Muscle of arm (tissue), 14 donors: ENCODE measurements at places on chromosomes 11 and 22. TPM values are rescaled to one million over a fixed set of nuclear protein-coding genes. Genes with fewer than 3 reads are reported as not detected.
A peak's percentile ranks its signal among the peaks of the same experiment; 100 is the strongest.

The AGBL2 gene
- polyA plus RNA-seq, result 0.88 TPM

DNA sequence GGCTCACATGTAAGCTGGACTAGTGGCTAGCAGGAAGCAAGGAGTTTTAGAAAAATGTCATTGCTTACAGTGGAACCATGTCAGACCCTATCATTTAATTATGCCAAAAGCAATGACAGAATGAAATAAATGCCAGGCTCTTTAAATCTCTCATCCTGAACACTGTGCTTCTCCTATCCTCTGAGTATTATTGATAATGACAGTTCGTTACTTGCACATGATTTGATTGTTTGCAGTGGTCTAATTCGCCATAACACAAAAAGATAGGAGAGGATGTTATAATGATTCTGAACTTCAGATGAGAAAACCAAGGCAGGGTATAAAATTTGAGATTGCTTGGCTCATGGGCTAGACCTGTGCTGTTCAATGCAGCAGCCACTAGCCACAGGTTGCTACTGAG is 68.2 kb downstream of the FLI1 start:
- DNase-seq, result no peak

DNA sequence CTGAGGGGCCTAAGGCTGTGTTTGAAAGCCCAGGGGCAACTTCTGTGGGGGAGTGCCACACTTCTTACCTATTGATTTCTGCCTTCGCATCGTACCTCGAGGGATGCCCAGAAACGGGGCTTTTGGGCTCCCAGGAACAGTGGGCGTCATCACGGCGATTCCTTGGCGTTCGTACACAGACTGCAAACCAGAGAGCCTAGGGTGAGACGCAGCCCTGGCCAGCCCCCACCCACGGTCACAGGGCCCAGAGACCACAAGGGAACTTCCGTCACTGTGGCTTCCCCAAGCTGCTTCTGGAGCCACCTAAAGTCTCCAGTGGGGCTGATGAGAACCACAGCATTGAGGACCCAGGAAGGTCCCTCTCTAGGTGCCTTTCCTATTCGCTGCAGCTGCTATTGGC is 91.9 kb downstream of the CTTN start:
- no peak for DNase-seq

- DNase-seq, result no peak
Observed at GRCh38 chr22:40602231-40602630, 34.3 kb downstream of the MRTFA start.

DNA sequence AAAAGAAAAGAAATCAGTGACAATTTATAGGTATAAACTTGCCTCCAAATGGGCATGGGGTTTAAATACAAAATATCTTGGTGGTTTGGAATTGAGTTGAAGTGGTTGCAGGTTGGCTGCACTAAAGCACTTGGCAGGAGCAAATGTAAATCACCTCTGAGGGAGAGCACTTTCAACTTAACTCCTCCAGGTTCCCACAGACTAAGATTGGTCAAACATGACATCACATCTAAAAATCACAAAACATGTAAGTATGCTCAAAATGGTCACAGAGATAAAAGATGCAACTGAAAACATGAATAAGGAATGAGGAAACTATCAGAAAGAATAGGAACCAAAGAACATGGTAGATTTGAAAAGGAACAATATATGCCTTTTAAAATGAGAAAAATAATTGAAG is 12.3 kb upstream of the SHANK3 start:
- no peak for DNase-seq

GRCh38 chr11:64364435-64364834 is 5.5 kb downstream of the RPS6KA4 start:
- DNase-seq, result no peak

The DNAL4 gene
- polyA plus RNA-seq, result 12.0 TPM

The GRIK4 gene
- 0.21 TPM for polyA plus RNA-seq

DNA sequence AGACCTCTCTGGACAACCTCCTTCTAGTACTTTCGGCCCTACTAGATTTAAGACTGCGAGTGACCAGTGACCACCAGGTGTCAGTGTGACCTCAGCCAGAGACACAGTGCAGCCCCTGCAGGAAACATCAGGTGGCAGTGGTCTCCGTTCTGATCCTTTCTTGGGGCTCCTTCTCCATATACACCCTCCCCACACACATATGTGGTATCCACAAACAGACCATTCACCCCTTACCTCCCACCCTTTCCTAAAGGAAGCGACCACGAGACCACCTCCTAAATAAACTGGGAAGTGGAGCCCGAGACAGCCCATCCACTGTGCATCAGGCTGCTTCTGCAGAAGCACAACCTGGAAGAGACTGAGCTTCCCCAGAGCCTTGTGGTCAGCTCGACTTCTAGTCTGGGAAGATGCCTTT is 38.5 kb upstream of the CYP2D6 start:
- DNase-seq, result peak; percentile 81

The HMOX1 gene
- not detected for polyA plus RNA-seq

DNA sequence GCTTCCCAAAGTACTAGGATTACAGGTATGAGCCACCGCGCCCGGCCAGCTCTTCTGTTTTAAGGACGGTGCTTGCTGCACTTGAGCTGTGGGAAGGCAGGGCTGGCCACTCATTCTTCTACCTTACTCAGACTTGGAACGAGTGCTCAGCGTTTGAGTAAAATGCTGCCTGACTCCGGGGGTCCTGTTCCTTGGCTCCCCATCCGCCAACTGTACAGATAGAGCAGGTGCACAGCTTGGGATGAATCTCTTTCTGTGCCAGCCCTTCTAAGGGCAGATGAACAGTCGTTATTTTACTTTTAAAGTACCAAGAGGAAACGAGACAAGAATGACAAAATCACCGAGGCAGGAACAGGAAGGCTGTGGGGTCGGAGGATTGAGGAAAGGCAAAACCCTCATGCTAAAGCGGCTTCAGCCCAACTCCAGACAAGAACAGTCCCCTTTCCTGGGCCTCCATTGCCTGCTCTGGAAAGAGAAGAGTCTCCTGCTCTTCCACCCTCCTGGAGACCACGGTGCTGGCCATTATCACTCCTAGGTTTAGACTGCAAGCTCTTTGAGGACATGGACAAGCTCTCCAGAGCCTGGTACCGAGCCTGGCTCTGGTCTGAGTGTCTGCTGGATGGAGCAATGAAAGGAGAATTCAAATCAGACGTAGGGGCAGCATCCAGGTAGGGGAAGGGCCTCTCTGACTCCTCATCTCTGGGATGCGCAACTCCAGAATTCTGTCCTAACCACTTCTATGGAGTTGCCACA is 1.1 kb upstream of the SUN2 start:
- DNase-seq, result no peak

The DMC1 gene
- 7.5 TPM for polyA plus RNA-seq

DNA sequence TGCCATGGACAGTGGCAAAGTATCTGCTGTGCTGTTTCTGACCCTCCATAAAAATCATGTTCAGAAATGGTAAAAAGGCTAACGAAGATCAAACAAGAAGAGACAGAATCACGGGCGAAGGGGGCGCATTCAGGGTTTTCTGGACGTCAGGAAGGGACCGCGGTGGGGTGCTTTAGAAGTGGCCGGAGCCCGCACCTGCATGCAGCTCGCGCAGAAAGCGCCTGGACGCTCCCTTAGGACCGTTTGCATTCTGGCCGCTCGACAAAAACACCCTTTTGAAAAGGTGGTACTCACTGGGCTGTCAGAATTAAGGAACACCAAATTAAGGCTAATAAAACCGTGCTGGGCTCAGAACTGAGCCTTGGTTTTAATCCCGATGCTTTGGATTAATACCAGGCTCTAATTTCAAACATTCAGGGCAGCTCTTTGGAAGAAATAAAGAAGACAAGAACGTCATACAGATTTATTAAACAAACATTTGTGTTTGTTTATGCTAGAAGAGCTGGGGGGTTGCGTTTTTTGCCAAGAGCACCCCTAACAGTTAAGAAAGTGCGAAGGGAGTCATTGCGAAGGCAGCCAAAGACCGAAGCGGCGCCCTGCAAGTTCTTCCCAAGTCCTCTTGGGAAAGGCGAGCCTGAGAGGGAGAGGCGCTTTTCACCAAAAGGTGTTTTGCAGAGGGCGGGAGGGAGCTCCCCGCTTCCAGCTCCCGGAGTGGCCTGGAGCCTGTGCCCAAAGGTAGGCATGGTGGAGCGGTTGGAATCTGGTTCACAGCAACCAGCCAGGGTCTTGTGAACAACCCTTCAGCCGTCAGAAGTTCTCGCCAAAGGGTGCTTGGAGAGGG is 47.7 kb upstream of the DBX1 start:
- DNase-seq, result no peak

DNA sequence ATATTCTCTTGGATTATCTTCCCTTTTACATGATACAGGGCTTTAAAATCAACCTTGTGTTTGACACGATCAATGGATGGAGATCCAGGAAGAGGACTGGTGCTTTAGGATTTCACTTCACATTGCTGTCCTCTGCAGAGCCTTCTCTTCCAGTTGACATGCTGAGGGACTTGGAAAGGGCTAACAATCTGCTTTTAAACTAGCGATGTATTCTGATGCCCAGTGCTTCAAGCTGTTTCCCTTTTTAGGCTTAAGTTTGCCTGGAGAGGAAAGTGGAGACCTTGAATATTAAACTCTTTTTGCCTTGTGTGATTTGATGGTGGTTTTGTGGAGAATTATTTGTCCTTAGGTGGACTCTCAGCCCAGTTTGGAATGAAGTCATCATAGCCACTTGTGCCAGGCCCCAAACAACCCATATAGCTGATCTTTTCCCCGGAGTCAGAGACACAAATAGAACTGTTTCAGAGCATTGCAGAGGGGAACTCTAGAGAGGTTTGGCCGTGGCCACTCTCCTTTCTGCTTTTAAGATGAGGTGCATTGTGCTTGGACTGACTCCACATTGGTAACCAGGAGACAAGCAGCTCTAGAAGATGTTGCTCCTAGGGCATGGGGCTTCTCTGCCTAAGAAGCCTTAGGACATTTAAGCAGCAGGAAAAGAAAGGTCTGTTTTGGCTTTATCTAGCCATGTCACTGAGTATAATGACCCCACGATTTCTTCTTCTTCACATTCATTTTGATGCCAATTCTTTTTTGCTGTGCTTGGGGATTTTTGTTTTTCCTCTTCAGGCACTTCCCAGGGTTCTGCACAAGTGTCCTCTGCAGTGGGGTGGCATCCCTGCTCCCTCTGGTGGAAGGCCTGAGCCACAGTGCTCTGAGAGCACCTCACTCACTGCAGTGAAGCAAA is 152.8 kb downstream of the NCAM1 start:
- peak; percentile 45 for DNase-seq

DNA sequence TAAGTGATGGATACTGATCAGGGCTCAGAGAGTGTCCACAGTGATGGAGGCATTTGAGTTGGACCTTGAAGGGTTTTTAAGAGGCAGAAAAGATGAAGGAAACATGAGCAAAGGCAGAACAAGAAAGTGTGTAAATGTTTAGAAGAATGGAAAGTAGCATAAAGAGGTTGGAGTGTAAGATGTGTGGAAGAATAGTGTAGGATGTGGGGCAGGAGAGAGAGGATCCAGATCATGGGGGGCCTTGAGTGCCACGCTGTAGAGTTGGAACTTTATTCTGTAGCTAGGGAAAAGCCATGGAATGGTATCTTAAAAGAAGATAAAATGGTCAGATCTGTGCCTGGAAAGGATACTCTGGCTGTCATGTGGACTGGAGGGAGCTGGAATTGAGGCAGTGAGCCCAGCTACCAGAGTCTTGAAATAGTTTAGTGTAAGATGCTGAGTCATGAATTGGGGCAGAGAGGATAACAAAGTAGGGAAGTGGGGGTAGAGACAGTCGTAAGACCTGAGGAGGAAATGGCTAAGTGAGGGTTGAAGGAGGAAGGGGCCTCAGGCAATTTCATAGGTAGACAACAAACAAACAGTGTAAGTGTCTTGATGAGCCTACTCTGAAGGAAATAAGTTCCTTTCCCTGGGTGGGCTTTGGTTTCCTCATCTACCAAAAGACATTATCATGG is 6.7 kb downstream of the KCNE3 start:
- no peak for DNase-seq

The MOGAT2 gene
- polyA plus RNA-seq, result not detected

GRCh38 chr11:31711137-31711536 is 100.0 kb downstream of the PAX6 start:
- no peak for DNase-seq

The MUC5B gene
- polyA plus RNA-seq, result not detected

GRCh38 chr11:84430661-84431060 is 1144.5 kb upstream of the CCDC90B start:
- DNase-seq, result no peak

The NXPE1 gene
- not detected for polyA plus RNA-seq

- DNase-seq, result no peak
Observed at GRCh38 chr11:43644621-43645299, 35.8 kb upstream of the HSD17B12 start.

The PDGFD gene
- 18.3 TPM for polyA plus RNA-seq

The KDM4D gene
- 1.0 TPM for polyA plus RNA-seq

DNA sequence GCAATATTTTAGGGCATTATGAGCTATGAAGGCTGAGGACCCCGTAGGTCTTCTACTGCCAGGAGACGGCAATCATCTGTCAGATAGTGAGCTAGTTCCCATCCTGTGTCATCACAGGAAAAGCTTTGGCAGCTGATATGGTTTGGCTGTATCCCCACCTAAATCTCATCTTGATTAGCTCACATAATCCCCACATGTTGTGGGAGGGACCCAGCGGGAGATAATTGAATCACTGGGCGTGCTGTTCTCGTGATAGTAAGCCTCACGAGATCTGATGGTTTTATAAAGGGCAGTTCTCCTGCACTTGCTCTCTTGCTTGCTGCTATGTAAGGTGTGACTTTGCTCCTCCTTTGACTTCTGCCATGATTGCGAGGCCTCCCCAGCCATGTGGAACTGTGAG is 18.1 kb downstream of the CSRP3 start:
- no peak for DNase-seq
